ENCODE measurements at places on chromosomes 4 and X.

DNA sequence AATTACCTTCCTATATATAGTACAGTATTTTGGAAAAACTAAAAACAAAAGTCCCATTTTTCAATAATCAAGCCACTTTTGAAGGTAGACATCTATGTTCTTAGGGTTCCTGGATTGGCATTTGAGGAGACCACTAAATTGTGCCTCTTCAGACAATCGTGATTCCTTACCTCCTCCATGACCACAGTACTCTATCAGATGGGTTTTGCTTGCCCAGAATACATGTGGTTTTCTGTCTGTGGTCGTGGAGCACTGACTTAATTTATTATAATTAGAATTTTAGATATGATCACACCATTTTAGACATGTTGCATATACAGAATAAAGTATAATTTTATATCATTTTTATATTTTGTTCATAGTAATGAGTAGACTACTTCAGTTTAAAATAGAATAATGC is 67.9 kb downstream of the NDST3 start:
- no peak for DNase-seq

- no peak for DNase-seq
These were observed 9.5 kb upstream of the GATA1 start for GRCh38 chrX:48776818-48777439.

DNA sequence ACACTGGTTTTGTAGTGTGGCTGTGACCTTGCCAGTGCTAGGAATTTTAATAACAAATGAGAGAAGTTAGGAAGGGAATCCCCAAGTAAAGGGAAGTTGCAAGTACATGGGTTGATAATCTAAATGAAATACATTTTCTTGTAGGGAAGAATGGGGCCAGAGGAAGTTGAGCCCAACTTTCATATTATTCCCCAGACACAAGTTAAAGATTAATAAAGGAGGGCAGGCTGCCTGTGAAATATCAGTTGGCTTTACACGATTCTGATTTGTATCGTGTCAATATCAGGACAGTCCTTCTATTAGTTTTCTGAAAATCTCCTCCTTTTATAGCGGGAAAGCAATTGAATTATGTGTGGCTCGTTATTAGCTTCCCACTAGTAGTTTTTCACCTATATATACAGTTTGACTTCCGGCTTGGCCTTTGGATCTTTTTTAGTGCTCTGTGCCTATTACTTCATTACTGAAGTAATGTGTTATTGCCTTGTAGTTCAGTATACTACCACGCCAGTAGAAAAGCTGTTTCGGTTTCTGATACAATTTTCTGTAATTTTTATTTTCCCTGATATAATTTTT is 1.7 kb downstream of the PDLIM5 start:
- no peak for DNase-seq

DNA sequence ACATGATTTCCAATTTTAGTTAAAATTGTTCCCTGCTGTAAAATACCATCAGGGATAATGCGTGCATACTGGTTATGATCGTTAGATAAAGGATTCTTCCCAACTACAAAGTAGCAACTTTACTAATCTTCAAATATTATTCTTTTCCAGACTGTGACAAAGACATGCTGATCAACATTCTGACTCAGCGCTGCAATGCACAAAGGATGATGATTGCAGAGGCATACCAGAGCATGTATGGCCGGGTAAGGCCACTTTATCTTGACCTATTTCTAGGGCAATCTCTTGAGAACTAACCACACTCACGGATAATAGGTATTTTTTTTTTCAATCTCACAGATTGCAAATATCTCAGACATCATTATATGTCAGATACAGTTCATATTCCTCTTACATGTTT is 47.0 kb downstream of the ANXA10 start:
- no peak for DNase-seq

- DNase-seq: no peak
These were observed 31.2 kb downstream of the CCNI start for GRCh38 chr4:77044461-77045150.

GRCh38 chr4:180314972-180315371 is 1928.2 kb upstream of the TENM3 start:
- DNase-seq: no peak

DNA sequence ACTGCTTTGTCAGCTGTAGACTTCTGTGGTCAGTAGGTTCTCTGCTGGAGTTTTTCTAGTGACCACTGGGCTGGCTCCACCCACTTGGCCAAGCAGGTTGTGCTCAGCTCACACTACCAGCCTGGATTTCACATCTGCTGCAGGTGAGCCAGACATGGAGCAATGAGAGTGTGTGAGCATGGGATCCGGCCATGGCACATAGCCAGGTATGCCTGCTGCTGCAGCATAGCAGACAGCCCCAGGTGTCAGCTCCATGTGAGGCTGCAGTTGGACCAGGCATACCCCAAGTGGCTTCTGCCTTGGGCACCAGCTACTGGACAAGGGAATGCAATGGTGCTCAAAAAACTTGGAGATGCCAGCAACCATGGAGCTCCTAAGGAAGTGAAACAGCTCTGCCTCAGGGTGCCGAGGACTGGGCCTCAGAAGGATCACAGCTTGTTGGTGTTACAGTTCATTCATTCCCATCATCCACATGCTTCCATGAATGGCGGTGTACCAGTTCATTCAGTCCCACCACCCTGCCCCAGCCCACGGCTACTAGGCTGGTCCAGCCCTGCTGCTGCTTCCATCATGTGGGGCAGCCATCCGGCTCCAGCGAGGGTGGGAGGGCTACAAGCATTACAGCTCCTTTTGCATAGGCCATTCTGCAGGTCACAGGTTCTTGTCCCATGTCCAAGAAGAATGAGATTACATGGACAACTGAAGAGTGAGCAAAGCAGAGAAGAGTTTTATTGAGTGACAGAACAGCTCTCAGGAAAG is 389.1 kb upstream of the PCDH7 start:
- DNase-seq: no peak

- no peak for DNase-seq
These were observed 6.3 kb upstream of the OTUD4 start for GRCh38 chr4:145186729-145187128.

- no peak for DNase-seq
These were observed 8.1 kb downstream of the PSAPL1 start for GRCh38 chr4:7426525-7427171.

GRCh38 chrX:109952050-109952449 is 50.9 kb upstream of the TMEM164 start:
- no peak for DNase-seq

DNA sequence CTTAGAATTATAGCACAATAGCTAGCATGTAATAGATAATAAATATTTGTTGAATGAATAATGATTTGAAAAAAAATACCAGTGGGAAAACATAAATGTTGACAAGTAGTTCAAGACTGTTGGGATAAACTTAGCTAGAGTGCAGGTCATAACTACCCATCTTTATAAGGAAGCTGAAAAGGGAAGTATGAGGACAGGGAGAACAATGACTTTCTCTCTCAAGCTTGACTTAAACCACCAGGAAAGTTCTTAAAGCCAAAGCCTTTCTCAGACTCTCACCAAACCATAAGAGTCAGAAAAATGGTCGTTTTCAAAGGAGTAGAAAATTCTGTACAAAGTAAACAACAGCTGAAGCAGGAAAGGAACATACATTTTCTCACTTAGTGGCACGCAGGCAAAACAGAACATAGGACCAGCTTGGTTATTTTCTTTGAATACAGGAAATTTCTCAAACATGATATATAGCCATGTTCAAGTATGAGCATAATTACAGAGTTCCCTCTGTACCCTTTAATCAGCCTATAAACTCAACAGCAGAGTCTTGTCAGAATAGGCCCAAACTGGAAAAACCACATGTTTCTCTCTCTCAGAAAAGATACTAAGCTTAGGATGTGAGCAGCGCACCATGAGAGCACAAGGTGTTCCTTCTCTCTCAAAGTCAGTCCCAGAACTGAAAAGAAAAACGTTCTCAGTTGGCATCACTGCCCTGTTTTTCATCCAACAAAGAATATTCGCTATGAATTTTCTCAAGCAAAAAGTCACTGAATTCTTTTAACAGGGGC is 28.7 kb downstream of the MAPK10 start:
- DNase-seq: no peak

- no peak for DNase-seq
These were observed 382.1 kb upstream of the EPHA5 start for GRCh38 chr4:66052426-66052825.

DNA sequence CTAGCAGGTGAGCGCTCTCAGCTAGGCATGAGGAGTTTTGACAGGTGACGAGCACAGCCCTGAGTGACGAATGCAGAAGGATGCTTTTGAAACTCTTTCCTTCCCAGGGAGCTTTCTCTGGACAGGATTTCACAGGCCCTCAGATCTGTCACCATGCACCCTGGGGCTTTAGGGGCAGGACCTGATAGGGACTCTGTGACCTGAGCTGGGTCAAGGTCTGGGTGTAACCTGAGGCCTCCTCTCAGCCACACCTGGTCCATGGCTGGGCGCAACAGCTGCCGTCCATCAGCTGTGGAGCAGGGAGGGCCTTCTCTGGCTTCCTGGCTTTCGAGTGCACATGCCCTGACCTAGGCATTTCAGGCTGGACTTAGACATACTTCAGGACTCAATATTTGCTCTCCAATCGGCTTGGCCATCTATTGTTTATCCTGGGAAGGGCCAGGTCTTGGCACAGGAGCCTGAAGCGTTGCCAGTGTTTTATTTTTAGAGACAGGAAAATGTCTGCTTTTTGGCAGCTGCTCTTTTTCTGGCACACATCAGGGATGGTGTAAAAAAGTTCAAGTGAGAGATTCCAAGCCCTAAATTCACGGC is 56.4 kb downstream of the C4orf51 start:
- DNase-seq: no peak

GRCh38 chrX:9342561-9343051 is 122.3 kb upstream of the TBL1X start:
- peak; percentile 16 for DNase-seq

- DNase-seq: no peak
These were observed 70.7 kb downstream of the ANKRD50 start for GRCh38 chr4:124641715-124642381.

DNA sequence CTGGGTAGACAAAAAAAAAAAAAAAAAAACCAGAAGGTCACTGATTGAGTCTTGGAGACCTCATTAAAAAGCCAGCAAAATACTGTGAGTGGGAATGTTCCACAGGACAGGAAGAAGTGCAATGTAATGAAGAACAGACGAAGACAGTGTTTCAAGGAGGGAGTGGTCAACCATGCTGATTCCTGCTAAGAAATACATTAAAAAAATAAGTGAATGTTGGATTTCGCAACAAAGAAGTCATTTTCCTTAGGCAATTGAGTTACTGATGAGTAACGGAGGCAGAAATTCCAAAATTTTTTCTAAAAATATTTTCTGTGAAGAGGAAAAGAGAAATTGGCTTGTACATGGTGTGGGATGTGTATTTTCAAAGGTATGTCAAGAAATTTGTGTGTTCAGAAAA is 94.3 kb upstream of the FAM47B start:
- DNase-seq: no peak

DNA sequence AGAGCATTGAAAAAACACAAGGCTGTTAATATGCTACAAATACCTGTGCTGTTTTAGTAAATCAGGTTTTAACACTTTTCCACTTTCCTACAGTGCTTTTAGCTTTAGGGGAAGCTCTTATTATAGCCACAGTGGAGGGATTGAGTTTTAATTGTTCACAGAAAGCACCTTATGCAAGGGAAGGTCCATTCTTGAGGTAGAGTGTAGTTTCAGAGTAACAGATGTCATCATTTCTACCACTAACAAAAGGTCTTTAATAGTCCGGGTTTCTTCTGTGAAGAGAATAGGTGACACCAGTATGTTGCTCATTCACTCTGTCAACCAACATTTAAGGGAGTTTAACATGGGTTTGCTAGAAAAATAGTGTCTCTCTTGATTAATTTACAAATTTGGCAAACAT is 104.4 kb downstream of the STIM2 start:
- DNase-seq: no peak

- no peak for DNase-seq
These were observed 68.9 kb upstream of the CAPN6 start for GRCh38 chrX:111339212-111339611.

GRCh38 chr4:89277412-89277811 is 30.2 kb downstream of the GPRIN3 start:
- no peak for DNase-seq

- DNase-seq: no peak
These were observed 314.1 kb downstream of the PPP1R2C start for GRCh38 chrX:42463706-42464490.

- DNase-seq: no peak
These were observed 39.9 kb downstream of the SEPSECS start for GRCh38 chr4:25120146-25120940.

DNA sequence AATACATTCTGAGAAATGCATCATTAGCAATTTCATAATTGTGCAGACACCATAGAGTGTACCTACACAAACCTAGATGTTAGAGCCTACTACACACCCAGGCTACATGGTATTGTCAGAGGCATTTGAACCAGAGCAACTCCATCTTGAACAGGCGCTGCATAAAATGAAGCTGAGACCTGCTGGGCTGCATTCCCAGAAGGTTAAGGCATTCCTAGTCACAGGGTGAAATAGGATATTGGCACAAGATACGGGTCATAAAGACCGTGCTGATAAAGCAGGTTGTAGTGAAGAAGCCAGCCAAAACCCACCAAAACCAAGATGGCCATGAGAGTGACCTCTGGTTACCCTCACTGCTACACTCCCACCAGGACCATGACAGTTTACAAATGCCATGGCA is 116.4 kb downstream of the LARP7 start:
- DNase-seq: no peak

DNA sequence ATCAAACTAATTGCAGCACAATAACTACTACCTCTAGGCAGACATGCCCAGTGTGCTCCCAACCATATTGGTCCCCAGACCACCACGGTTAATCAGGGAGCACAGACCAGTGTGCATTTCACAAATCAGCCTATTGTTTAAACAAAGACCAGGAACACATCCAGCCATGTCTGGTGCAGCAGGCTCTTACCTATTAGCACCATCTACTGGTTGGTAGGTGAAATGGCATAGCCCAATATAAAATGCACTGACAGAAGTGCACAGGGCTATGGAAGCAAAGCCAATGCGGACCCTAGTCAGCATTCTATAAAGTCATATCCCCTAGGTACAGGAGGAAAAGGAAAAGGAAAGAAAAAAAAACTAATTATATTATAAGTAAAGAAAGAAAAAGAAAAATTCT is 15.5 kb upstream of the CYLC1 start:
- no peak for DNase-seq

- DNase-seq: no peak
These were observed 303.7 kb downstream of the HNRNPD start for GRCh38 chr4:82069883-82070638.

DNA sequence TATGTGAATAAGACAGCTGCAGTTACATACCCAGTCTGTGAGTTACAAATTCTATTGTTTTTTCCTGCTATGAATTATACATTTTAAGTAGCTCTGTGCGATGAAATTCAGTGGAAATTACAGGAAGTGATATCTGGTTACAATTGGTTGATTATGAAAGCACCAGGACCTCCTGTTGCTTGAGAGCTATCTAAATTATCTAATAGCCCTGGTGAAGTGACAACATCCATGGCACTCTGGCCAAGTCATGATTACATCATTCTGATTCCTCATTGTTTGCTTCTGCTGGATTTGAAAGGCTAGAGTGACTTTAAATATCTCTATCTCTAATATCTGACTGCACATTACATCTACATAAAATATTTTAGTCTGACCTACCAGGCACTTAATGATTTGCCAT is 515.0 kb downstream of the CFAP47 start:
- no peak for DNase-seq

Measured in activated CD4-positive, alpha-beta T cell treated with anti-CD3 and anti-CD28 coated beads, Interleukin-2, amount 50 U/mL, for 4 hours (primary cell).